Putamen (tissue), 1 donor: ENCODE measurements at places on chromosomes 16 and 17.

- no peak for DNase-seq
These were observed 4.4 kb downstream of the TRAP1 start for GRCh38 chr16:3712861-3713372.

DNA sequence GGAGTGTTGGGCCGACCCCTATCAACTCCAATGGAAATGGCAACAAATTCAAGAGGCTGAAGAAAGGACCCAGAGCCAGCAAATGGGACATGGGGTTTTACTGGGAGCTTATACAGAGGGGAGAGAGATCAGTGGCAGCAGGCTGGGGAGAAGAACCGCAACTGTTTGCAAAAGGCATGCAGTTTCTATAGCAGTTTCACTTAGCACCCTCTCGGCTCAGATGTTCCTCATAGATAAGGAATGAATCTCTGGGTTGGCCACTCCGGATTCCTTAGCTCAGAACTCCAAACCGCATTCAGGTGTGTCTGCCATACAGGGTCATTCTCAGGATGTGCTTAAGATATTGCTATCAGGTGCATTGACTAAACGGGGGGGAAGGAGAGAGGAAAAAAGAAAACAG, 71.1 kb upstream of the RPL38 start:
- no peak for DNase-seq

DNA sequence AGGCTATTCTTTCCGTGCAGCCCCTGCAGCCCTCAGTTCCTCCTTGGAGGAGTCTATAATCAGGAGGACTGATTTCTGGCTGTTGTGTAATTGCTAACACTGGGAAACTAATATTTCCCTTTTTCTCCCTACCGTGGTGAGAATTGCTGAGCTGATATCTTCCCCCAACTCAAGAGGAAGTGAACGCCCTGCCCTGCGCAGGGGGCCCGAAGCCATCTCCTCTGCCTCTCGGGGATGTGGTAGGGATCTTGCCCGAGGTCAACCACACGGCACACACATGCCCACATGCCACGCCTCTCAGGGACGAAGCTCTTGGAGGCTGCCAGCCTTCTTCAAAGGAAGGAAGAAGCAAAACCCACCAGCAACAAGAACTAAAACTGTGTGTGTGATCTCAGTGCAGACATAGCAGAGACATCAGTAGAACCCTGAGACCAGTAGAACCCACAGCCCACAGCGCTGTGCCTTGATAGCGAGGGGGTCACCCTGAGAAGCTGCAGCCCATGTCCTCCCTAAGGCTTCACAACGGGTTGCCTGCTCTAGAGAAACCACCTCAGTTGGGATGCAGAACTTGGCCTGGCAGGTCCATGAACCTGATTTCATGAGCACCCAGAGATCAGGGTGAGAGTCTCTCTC, 8.9 kb upstream of the ULK2 start:
- DNase-seq: peak; percentile 51

- DNase-seq: no peak
These were observed 30.7 kb upstream of the SLC5A11 start for GRCh38 chr16:24815021-24815420.

DNA sequence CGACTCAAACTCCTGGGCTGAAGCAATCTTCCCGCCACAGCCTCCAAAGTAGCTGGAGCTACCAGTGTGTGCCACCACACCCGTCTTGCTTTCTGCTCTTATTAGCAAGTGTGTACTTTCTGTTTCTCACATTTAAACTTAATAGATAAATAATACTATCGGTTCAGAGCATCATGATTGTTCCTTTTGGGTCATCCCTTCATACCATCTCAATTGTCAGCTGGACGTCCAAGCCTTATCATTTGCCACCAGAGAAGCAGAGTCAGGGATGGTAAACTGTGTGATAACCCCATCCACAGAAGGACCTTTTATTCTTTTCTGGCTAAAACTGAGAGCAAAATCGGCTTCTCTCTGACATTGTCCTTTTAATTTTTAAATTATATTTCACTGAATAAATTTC, 279.8 kb upstream of the GOT2 start:
- no peak for DNase-seq

DNA sequence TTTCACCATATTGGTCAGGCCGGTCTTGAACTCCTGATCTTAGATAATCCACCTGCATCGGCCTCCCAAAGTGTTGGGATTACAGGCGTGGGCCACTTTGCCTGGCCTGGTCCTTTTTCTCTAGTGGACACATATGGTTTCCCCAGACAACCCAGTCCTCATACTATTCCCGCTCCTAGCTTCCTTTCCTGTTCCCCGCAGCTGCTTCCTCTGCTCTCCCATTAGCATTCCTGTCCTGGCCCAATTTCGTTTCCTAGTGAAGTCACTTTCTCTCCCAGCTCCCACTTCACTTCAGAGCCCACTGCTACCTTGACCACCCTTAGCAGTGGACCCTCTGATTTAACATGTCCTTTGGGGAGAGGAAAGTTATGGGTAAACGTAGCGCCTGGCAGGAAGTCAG, 11.3 kb downstream of the KATNIP start:
- no peak for DNase-seq

DNA sequence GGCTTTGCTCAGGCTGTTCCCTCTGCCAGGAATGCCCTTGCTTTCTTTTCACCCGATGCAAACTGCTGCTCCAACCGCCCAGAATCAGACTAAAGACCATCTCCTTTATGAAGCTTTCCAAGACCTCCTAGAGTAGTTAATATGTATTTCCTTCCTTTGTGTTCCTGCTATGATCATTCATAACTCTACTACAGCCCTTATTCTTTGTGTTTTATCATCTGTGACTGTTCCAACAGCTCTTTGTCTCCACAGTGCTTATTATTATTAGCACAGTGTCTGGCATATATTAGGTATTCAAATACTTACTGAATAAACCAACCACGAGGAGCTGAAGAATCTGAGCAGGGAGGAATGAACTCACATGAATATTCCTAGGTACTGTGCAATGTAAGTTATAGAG, 7.6 kb downstream of the PSME3IP1 start:
- no peak for DNase-seq

- DNase-seq: no peak
These were observed 48.7 kb upstream of the AMZ2 start for GRCh38 chr17:68198931-68199836.

- no peak for DNase-seq
These were observed 68.7 kb downstream of the BANP start for GRCh38 chr16:88019821-88020515.

DNA sequence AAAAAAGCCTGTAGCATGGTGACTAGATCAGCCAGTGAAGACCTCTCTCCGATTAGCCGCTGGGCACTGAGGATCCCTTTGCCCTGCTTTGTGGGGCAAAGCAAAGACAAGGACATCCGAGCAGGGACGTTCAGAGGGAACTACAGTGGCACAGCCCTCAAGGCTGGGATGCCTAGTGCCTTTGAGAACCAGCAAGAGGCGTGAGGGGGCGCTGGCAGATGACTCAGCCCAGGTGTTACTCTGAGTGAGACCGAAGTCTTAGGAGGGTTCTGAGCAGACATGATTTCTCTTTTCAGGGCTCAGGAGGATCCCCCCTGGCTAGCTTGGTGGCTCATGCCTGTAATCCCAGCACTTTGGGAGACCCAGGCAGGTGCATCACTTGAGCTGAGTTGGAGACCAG, 178.6 kb downstream of the CPPED1 start:
- no peak for DNase-seq

- no peak for DNase-seq
These were observed 36.1 kb downstream of the NOG start for GRCh38 chr17:56629531-56630075.

- DNase-seq: no peak
These were observed 44.0 kb downstream of the ITFG1 start for GRCh38 chr16:47416869-47417268.

GRCh38 chr17:83008186-83008510, 71.3 kb upstream of the METRNL start:
- no peak for DNase-seq

DNA sequence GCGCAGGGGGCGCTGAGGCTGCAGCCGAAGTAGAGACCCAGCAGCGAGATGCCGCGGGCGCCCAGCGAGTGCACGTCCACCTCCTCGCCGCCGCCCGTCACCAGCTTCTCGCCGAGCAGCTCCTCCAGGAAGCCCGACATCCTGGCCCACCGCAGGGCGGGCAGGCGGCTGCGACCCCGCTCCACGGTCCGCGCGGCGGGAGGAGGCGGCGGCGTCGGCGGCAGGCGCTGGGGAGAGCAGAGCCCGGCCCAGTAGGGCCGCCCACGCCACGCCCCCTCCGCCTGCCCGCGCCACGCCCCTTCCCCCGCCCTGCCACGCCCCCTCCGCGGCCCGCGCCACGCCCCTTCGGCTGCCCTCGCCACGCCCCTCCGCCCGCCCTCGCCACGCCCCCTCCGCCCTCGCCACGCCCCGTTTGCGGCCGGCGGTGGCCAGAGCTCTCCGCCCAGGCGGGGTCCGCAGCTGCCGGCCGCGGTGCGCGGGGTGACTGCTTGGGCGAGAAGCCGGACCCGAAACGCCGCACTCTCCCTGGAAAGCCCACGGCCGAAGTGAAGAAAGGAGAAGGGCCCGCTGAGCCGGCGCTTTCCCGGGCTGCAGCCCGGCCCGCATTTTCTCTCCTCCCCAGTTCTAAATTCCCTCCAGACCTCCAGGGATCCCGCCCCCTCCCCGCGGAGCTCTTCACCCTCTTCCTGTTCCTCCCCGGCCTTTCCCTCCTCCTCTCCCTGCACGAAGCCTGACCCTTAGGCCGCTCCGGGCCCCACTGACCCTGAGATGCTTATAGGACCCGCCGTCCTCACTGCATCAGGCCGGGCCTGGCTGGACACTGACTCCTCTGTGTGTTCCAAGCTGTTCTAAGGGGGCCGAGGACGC, at the start of gene NXN:
TSS of gene NXN (minus strand) at position 238 of the 867 bp plus-strand sequence.
- DNase-seq: peak; percentile 65

- DNase-seq: no peak
These were observed 102.5 kb upstream of the CLEC3A start for GRCh38 chr16:77919761-77920415.

DNA sequence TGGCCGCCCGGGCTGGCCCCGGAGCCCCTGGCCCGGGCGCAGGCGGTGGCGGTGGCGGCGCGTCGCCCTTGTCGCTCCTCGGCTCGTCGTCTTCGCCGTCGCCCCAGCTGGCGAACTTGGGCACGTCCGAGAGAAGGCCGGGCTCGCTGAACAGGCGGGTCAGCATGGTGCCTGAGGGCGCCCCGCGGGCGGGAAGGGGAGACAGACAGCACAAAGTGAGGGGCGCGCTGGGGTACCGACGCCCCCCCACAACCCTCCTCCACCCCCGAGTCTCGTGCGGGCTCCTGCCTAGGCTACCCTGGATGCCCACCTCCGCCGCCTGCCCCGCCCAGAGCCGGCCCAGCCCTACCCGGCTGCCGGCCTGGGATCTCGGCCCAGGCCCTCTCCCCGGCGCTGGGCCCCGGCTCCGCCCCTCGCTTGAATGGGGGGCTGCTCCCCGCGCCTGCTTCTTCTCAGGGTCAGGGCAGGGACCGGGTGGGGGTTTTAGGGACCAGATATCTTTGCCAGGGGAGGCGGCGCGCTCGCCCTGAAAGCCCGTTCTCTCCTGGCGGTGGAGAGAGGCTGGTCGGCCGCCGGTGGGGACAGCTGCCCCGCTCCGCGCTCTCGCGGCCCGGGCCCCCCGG, 1.2 kb downstream of the NEUROD2 start:
- no peak for DNase-seq

GRCh38 chr16:69931631-69932030, 19.5 kb upstream of the CLEC18A start:
- DNase-seq: no peak

DNA sequence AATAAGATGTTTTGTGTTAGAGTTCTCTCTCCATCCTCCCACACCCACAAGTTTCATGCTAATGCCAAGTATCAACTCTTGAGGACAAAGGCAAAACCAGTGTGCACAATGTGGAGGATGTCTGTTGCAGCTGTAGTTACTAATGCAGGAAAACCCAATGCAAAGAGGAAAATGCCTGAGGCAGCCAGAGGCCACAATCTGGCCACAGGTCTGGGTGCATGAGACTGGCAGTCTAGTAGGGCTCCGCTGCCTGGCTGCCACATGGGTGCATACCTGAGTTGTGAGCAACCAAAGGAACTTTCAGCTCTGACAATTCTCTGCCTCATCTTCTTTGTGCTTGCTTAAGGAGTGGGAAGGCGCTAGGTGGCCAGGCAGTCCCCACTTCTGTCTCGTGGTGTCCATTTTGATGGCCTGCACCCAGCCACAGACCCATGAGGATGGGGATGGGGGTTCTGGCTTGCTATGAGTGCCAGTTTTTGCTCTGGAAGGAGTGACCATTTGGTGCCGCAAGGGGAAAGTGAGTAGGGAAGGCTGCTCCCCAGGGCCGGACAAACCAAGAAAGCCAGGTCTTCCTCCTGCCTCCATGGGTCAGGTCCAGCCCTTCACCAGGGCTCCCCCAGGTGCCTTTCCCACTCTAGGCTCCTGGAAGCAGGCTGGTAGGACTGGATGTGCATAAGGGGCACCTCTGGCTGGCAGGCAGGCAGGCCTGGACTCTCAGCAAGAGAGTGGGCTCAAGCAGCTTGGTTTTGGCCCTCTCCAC, 4.2 kb upstream of the GFOD2 start:
- DNase-seq: no peak

DNA sequence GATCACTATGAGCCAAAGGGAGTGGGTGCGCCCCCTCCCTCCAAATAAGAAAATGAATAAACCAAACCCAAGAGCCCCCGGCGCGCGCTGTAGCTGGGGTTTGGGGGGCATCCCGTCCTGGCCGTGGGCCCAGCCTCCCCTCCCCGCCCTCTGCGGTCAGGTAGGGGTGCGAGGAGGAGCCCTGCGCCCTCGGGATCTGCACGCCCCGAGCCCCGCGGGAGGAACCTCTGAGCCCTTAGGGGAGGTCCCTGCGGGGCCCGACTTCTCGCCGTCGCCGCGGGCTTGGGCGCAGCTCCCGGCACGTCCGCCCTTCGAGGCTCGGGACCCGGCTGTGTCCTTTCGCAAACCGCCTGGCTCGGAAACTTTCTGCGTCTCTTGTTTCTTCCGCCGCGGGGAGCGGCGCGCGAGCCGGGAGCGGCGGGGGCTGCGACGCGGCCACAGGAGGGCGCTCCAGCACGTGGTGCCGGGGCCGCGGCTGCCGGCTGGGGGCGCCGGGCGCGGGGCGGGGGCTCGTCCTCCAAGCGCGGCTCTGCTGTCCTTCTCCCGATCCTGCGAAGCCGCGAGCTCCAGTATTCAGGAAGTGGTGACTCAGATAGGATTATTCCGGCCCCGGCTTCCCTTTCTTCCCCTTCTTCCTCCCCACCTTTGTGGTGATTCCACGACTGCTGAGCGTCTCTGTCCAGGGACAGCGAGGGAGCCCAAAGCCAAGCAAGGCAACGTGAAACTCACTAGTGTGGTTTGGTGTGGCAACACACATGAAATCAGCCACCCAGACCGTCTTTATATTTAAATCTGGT, 1.6 kb downstream of the PITPNC1 start:
- peak; percentile 70 for DNase-seq

GRCh38 chr17:75572713-75573539, 14.7 kb upstream of the MYO15B start:
- no peak for DNase-seq

DNA sequence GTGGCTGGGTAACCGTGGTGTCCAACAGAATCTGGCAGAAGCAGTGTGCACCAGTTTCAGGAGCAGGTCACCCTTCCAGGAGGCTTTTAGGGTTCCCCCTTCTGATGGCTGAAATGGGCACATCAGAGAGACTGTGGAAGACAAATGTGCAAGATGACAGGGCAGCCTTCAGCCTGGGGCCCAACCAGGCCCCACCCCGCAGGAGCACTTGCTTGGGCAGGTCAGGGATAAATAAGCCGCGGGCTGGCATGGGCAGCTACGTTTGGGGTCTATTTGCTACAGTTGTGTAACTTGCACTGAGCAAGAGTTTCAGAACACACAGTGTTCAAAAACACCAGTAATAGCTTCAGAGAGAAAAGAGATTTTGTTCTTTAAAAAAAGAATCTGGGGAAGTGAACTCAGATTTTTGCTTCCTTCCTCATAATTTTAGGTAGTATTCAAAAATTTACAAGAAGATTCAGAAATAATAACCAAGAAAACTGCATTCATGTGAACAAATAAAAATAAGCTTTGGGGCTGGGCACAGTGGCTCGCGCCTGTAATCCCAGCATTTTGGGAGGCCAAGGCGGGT, 44.9 kb upstream of the BAHCC1 start:
- DNase-seq: no peak
